ENCODE measurements at places on chromosomes 11 and 22.

- DNase-seq = no peak
Observed at GRCh38 chr11:58530236-58530635, 22.3 kb upstream of the OR5B21 start.

DNA sequence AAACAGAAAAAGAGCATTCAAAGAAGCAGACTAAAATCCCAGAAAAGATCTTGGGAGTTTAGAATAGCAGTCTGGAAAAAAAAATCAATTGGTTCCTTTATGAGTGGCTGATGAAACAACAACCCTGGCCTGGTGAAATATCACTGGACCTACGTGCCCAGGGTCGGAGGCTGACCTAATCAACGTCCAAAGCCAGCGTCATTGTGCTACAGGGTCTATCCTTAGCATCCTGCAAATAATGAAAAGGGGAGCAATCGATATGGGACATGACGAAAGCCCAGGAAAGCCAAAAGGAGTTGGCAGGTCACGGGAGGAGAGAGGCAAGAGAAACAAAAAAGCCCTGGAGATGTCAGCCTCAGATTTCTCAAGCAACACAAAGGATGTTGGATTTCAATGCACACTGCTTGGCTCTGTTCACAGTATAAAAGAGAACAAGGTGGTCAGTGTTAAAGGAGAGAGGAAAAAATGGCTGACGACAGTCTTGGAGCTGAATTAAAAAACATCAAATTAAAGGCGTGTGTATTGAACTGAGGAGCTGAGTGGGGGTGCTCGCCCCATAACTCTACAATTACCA is 148.8 kb downstream of the BLID start:
- DNase-seq = no peak

GRCh38 chr22:28883657-28883916 is 215 bp downstream of the ZNRF3 start:
- no peak for DNase-seq

- no peak for DNase-seq
Observed at GRCh38 chr11:119996556-119996955, 141.4 kb downstream of the TRIM29 start.

GRCh38 chr11:86062719-86063118 is 6.2 kb downstream of the PICALM start:
- DNase-seq = no peak

DNA sequence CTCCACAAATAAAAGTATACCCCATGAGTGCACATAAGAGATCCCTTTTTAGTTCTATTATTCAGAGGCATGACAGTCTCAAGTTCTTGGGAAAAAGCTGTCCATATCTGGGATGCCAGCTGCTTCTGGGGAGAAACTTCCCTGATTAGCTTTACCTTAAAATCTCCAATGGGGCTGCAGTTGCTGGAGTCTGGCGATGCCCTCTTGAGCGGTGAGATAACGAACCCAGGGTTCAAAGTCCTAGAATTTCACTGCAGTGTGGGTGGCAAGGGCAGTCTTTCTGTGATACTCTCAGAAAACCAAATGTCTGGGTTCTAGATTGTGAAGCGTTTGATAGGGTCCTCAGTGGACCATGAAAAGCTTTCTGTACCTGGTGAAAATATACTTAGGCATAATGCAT is 7.4 kb upstream of the PRR33 start:
- no peak for DNase-seq

DNA sequence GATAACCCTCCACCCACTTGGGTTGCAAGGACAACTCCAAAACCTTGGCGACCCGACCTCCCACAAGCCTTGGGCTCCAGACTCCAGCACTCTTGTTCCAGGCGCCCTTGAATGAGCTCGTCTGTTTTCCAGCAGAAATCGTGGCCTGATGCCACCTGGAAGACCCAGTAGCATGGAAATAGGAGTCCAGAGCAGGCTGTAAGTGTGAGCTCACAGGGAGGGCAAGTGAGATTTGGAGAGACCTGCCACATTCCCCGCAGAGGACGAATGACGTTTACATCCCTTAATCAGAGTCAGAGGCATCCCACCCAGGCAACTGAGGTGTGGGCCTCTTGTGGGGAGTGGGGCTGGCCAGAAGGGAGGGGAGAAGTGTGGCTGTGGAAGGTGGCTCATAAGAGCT is 71.9 kb downstream of the LDLRAD3 start:
- DNase-seq = no peak

DNA sequence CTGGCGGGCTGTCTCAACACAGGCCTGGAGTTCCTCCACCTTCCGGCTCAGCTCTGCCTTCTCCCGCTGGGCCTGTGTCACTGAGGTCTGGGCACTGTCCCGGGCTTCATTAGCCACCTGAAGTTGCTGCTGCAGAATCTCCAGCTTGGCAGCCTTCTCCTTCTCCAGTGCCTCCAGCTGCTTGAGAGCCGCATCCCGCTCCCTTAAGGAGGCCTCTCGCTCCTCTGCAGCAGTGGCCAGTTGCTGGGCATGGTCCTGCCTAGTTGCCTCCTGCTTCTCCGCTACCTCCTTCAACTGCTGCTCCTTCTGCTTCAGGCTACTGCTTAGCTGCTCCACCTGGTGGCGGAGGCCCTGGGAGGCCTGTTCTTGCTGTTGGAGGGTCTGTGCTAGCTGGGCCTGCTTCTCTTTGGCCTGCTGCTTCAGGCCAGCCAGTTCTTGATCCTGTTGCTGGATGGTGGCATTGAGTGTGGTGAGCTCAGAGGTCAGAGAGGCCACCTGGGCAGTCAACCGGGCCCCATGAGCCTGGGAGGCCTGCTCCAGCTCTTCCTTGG is 16.9 kb downstream of the IL18BP start:
- DNase-seq = no peak

DNA sequence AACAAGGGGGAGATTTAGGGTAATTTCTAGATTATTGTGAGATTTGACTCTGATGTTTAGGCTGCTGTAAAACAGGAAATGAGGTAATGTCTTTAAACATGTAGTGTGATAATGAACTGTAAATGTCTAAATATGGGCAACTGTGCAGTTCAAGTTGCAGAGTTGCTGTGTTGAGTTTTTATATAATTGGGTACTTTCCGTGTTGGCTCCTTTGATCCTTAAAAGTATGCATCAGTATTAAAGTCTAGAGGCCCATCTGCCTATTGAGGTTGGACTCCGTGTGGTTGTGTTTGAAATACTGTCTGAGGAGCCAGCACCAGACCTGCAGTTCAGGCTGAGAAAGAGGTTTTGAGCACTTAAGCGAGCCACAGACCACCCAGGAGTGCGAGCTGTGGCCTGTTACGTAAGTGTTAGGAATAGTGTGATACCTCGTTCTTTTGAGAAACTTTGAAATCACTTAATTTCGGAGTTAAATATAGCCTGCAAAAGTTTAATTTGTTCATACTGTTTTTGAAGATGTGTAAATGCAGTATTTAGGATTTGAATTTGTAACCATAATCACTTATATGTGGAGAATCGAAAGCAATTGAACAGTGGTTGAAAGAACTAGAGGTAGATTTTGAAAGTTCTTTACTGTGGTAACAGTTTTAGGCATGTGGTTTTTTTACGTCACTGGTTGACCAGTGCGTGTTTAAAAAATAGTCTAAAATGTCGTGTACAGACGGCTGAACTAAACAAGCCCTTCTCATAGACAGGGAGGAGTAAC is 9.0 kb downstream of the FAM118A start:
- DNase-seq = peak; percentile 54

DNA sequence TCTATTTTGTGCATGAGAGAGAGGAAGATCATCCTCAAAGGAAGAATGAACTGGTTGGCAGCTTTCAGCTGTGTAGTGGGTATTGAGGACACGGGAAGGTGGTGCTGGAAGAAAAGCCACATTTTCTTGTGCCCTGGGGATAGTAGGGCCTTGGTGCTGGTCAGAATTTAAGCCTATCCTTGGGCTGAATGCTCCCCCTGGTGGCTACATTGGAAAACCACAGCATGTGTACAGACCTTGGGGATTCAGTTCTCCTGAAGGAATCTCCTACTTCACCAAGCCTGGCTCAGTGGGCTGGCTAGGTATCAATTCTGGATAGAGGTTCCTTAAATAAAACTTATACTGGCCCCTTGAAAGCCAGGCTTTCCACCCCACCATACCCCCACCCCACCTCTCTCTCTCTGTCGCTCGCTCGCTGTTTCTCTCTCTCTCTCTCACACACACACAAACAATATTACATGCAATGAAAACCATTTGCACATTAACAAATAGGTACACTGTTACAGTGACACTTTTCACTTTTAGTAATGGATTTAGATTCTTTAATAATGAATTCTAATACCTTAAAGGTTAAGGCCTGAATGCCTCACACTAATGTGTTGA is 2.8 kb upstream of the OR51M1 start:
- DNase-seq = peak; percentile 2

- no peak for DNase-seq
Observed at GRCh38 chr11:416051-416756, 1.4 kb upstream of the SIGIRR start.

GRCh38 chr11:21933095-21933494 is 259.8 kb upstream of the ANO5 start:
- no peak for DNase-seq

DNA sequence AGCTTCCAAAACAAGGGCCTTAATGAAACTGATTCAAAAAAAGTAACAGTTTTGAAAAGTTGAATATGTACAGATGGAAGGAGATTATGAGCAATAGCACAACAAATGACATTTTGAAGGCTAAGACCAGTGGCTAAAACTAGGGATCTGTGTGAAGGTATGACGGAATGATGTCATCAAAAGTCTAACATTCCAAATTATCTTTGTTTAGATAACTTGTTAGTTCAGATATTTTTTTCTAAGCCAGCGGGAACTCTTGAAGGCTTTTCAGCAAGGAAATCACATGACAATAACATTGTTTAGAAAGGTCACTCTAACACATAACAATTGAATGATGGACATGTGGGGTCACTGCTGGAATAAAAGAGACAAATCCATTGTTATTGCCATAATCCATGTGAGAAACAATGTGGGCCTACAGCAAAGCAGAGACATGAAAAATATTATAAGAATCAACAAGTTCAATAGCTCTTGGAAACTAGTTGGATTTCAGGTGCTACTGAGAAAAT is 260.5 kb downstream of the CASP12 start:
- DNase-seq = no peak

GRCh38 chr11:86157797-86158378 is 86.7 kb upstream of the EED start:
- DNase-seq = no peak

- no peak for DNase-seq
Observed at GRCh38 chr11:93846411-93846810, 4.0 kb downstream of the VSTM5 start.

GRCh38 chr11:530960-531831 is 4.2 kb downstream of the HRAS start:
- DNase-seq = no peak

DNA sequence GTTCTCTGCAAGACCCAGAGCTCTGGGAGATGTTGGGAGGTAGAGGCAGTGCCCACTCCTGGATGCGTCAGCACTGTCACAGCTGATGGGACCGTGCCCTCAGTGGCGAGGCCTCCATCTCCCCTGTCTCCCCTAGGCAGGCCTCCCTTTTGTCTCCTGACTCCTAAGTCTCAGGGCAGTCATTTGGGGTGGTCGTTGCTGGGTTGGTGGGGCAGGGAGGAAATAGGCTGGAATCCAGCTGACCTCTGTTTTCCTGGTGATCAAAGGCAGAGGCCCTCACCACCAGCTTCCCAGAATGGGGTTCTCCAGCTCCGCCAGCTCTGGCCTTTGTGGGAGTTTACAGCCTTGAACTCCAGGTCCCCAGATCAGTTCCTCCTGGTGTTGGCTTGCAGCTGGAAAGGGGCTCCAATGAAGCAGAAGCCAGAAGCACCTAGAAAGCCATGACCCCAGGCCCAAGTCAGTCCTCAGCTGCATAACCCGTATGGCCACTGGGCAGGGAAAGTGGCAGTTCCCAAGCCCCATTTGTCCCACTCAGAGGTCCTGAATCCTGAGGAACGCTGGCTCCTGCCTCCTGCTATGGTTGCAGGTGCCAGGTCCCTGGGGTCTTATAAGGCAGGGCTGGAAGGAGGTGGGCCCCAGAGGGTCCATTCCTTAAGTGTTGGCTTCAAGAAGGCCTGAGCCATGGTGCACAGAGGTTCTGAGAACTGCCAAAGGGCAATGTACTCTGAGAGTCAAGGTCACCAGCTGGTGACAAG is 7.3 kb upstream of the FXYD2 start:
- no peak for DNase-seq

DNA sequence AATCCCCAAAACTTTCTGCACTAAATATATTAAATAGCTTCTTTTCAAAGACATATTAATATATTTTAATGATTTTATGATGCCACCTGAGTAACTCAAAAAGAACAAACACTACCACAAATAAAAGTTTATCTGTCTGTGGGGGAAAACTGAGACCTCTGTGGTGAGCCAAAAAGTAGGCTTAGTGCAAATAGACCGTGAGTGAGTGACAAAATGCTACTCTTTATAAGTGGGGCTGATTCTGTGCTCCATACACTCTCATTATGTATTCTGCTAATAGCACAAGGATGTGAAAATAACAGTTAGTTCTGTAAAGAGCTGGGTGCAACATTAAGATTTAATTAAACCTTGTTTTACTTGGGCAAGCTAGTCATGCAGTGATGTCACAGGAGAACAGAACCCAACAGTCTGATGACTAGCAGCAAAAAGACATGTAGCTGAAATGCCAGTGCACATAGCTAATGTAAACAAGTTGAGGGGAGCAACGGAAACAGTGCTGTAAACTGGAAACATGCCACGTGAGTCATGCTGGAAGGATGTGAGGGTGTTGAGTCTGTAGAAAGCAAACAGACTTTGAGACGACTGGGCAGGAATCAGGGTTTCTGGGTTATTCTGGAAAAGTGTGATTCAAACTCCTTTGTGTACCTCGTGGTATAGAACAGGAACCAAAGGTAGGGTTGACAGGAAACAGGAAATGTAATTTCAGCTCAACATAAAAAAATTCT is 1130.4 kb downstream of the LRRC4C start:
- DNase-seq = no peak

- no peak for DNase-seq
Observed at GRCh38 chr11:100851147-100851546, 164.1 kb downstream of the ARHGAP42 start.

DNA sequence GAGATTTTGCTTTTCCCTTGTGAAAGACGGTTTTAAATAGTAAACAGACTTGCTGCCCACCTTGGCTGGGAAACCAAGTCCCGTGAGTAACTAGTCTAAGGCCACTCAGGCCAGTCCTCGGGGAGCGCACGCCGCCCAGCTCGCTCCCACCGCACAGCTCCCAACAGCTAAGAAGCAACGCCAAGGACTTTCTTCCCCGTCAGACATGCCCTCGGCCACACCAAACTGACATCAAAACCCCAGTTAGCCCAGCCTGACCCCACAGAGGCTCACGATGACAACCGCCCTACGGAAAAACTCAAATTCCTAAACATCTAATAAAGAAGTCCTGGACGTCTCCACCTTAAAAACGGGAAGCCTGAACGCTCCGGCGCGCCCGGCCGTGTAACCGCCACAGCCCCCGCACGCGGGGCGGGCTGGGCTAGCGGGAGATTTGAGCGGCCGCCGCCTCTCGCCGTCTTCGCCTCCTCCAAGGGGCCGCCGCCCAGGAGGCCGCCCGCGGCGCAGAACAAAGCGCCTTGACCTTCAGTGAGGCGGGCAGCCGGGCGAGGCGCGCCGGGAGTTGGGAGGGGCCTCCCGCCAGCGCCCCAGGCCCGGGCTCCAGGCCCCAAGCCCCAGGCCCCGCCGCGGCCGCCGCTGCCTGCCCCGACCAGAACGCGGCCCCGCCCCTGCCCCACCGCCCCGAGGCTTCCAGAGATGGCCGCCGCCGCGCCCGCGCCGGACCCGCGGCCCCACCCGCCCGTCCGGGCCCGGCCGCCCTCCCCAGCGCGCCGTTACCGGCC is 486 bp downstream of the NAP1L4 start:
- DNase-seq = peak; percentile 65
